ENCODE measurements at places on chromosomes 7 and 10.

GRCh38 chr10:97483921-97484320 is 14.3 kb downstream of the MMS19 start:
- no peak for DNase-seq

- no peak for DNase-seq
Observed at GRCh38 chr10:65618126-65618525, 1307.7 kb upstream of the LRRTM3 start.

DNA sequence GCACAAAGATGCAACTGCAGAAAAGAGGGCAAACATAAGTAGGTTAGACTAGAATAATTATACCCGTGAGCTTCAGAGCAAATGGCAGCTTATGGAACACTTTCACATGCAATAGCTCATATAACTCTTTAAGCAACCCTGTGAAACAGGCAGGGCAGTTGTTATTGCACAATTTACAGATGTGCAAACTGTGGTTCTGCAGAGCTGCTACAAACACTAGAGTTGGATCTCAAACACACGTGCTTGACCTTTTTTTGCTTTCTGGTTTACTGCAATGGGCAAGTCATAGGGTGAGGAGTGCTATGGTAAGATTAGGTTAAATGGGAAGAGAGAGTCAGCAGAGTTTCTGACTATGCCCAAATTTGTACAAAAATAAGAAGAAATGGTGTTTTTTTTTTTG is 610.8 kb downstream of the GATA3 start:
- no peak for DNase-seq

DNA sequence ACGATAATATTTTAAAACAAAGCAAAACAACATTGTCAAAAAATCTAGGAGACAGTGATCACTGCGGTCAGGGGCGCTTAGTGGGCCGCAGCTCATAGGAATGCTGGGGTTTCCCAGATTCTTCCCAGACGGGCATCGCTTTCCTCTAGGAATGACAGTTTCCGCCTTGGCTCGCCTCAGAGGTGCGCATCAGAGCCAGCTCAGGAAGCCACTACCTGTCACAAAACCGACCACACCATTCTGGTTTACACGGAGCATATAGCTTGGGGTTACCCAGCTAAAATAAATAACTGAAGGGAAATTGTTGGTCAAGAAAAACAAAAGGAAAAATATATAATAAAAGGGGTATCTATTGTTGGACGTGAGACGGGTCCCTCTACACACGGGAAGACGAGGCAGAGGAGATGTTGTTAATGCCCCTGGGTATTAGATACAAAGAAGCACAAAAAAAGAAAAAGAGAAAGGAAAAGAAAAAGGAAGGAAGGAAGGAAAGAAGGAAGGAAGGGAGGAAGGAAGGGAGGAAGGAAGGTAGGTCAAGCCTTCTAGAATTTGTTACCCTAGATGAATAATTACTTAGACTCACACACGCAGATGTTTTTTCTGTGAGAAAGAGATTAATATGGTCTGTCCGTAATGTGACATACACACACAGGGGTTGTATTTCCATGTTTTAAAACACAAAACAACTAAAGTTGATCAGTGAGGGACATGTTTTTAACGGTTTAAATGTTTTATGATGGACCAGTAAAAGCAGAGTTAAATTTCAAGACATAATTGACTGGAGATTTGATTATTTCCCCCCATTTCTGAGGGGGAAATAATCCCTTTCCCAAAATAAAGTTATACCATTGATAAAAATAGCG is 292.4 kb upstream of the NFE2L3 start:
- DNase-seq: no peak

GRCh38 chr7:36299223-36299774 is 90.4 kb upstream of the ANLN start:
- no peak for DNase-seq

DNA sequence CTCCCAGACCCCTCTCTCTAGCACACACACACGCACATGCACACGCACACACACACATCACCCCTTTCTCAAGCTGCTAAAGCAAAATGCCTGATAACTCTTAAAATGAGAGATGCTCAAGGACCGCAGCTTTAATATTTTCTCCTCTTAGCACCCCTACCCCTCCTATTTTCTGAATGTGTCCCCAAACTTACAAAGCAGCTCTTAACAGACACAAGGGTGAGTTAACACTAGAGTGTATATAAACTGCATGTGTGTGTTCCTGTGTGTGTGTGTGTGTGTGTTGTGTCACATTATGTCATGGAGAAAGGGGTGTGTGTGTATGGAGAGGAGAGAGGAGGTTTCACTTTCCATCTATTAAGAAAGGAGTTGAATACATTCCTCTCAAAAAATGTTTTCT is 1.3 kb downstream of the PTN start:
- DNase-seq: no peak

GRCh38 chr10:46530249-46531186 is 25.9 kb downstream of the GPRIN2 start:
- DNase-seq: no peak

GRCh38 chr7:30915005-30915601 is 3.5 kb downstream of the AQP1 start:
- no peak for DNase-seq

DNA sequence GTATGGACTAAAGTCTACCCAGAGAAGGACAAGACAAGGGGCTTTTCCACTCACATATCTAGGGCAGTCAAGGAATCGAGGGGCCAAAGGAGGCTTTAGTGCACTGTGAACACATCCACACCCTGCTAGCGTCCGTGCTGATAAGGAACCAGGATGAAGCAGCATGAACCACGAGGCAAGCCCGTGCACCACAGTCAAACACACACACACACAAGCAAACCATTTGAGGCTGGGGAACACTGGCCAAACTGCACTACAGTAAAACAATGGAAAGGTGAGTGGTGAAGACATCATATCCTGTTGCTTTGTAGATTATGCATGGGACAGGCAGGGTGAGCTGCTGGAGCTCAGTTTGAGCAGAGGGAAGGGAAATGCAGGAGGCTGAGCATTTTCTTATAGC is 177.4 kb upstream of the CDCA7L start:
- no peak for DNase-seq

GRCh38 chr10:16491933-16492332 is 29.7 kb downstream of the C1QL3 start:
- no peak for DNase-seq

- DNase-seq: no peak
Observed at GRCh38 chr7:38842746-38843145, 66.2 kb downstream of the VPS41 start.

- no peak for DNase-seq
Observed at GRCh38 chr7:127382301-127383085, 10.0 kb downstream of the ZNF800 start.

DNA sequence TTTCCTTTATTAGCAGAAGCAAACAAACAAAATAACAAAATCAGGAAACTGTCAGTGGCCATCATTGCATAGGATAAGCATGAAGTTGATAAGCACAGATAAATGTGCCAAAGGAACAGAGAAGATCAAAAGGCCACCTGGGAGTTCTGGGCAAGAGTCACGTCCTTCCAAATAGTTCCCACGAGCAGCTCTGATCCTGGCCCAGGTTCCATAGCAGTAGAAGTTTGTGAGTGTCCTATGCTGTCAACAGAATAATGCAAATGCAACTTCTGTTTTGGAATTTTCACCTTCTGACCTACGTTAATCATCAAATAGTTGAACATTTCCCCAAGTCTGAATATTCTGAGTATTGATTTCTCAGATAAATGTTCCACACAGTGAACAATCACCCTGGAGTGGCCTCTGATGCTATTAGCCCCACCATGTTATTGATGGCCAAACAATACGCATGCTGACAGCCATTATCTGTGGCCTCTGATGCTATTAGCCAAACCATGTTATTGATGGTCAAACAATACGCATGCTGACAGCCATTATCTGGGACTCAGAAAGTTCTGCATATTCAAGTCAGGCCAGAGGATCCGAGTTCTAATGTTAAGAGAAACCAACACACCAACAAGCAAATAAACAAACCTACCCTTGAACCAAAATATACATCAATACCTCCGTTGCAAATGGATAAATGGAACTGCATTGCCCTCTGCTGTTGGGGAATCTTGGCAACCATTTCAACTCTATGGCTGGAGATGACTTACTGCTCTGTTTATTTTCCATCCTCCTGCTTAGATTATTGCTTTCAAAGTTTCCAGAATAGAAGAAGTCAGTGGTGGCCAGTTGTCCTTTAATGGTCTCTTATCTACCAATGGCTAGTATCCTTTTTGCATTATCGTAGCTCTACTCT is 63.3 kb downstream of the MRC1 start:
- DNase-seq: no peak

- no peak for DNase-seq
Observed at GRCh38 chr10:79053481-79054202, 15.1 kb upstream of the ZMIZ1 start.

DNA sequence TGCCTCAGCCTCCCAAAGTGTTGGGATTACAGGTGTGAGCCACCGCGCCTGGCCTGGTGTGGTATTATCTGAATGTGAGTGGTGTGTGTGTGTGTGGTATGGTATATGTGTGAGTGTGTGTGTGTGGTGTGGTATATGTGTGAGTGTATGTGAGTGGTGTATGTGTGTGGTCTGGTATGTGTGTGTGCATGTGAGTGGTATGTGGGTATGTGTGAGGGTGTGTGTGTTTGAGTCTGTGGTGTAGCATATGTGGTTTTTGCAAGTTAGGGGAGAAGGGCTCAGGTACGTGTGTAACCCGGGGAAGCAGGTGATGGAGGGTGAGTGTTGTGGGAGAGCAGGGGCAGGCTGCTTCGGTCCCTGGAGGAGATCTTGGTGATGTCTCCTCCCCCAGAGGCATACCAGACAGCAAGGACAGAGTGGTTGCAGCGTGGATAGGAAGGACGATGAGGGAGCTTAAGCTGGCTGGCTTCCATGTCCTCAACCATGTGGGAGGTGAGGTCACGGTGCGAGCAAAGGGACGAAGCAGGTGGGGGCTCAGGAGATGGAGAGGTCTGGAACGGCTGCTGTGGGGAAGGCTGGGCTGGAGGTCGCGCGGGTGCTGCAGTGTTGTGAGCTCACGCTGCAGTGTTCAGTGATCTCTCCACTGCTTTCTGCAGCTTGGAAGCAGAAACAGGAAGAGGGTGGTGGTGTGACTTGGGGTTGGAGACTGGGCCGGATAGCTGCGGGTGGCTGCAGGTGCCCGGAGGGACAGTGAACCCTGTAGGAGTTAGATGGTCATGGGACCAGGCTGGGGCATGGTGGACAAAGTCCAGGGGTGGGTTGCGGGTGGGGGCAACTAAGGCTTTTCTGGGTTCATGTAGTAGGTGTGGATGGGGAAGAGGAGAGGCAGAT is 5.0 kb downstream of the ZYX start:
- no peak for DNase-seq

GRCh38 chr7:109939207-109939606 is 1151.7 kb upstream of the LRRN3 start:
- no peak for DNase-seq

- no peak for DNase-seq
Observed at GRCh38 chr7:132846086-132846485, 235.8 kb downstream of the CHCHD3 start.

DNA sequence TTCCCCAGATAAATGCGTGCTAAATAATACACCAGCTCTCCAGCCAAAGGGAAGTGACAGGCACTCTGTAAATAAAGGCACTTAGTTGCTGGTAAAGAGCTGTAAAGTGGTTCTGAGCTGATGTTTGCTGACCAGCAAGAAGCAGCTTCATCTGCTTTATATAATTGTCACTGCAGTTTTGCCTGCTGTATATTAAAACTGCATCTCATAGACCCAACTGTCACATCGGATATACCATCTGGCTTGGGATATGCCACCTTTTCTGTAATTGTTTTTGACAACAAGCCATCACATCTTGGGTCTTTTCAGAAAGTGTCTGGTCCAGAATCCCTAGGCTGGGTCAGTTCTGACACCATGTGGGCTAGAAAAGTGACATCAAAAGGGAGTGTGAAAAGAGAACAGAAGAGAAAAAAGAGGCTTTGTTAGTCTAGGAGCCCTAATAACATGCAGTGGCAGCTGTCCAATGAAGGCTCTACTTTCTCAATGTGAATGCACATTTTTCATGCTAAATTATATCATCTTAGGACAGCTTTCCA is 697.6 kb downstream of the KCNMA1 start:
- DNase-seq: no peak

- no peak for DNase-seq
Observed at GRCh38 chr10:1329622-1330021, 273.4 kb downstream of the WDR37 start.

- no peak for DNase-seq
Observed at GRCh38 chr7:3956949-3957348, 655.9 kb downstream of the SDK1 start.

GRCh38 chr7:15751191-15751701 is 64.8 kb upstream of the MEOX2 start:
- no peak for DNase-seq

DNA sequence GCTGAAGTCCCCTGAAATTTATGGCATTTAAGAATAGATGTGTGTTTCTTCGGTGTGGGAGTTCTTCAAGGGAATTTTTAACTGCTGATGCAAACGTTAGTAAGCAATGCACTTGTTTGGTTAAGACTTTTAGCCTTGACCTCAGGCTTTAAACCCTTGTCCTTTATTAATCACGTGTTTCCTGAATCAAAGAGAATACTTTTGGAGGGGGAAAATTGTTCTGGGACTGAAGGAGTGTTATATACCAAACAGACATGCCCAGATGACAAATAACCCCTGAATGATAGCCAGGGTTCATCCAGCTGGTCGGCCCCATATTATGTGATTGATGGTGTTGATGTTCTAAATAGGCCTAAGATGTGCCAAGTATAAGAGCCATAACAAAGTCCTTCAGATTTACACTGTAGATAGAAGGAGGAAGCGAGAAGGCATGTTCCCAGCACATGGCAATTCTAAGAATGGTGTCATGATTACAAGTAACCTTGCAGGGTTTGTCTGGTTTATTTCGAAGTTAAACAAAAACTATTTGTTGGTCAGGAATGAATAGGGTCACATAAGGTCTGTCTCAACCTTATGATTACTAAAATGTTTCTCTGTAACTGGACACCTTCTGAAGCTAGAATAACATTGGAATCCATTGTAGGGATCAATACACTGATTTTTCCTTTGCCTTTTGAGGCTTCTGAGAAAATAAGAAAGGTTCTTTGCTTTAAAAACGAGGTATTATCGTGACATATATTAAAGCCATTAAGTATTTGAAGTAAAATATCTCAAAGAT is 124.2 kb upstream of the SEM1 start:
- DNase-seq: no peak

DNA sequence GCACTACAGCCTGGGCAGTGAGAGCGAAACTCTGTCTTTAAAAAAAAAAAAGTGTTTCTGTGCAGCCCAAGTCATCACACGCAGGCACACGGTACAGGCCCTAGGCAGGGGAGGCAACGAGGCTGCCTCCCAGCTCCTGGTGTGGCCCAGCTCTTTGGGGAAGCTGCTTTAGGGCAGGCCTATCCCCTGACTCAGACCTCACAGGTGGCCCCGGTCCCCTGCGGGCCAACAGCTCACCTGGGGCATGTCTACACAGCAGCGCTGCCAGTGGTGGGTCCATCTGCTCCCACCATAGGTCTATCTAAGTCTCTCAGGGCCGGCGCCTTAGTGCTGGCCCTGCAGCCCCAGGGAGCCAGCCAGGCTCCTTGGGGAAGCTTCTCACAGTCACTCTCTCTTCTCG is 31.4 kb downstream of the ZAN start:
- no peak for DNase-seq

Data from thoracic aorta (tissue), 2 donors.